Dermis microvascular lymphatic vessel endothelial cell (primary cell): ENCODE measurements at places on chromosomes 16 and 17. TPM values are rescaled to one million over a fixed set of nuclear protein-coding genes. Genes with fewer than 3 reads are reported as not detected.

Gene TRIM72
- total RNA-seq, result not detected in 2 replicates

Gene PTX4
- total RNA-seq, result under 0.01 and 0.13 TPM in 2 replicates

Gene CSF3
- 0.13 and 0.90 TPM in 2 replicates for total RNA-seq

Gene SCGB1C2
- not detected in 2 replicates for total RNA-seq

Gene HSF4
- total RNA-seq, result 0.77 and 1.1 TPM in 2 replicates

Gene CCL13
- not detected in 2 replicates for total RNA-seq

Gene LIG3
- 14.4 and 24.3 TPM in 2 replicates for total RNA-seq

Gene CHST4
- total RNA-seq, result not detected in 2 replicates

Gene TAC4
- not detected in 2 replicates for total RNA-seq

Gene PDILT
- not detected in 2 replicates for total RNA-seq

Gene PMP22
- 30.8 and 40.2 TPM in 2 replicates for total RNA-seq

Gene HASPIN
- total RNA-seq, result 3.5 and 5.5 TPM in 2 replicates

Gene TMC6
- total RNA-seq, result 23.1 and 35.7 TPM in 2 replicates

Gene HS3ST2
- total RNA-seq, result 0.13 TPM in 1 of 2 replicates, not detected in the other

Gene CORO6
- 0.64 and 1.3 TPM in 2 replicates for total RNA-seq

Gene PLA2G15
- total RNA-seq, result 17.7 and 35.3 TPM in 2 replicates

Gene PLA2G10
- not detected in 2 replicates for total RNA-seq

Gene KRT36
- 0.38 TPM in 1 of 2 replicates, not detected in the other for total RNA-seq

Gene ADCY9
- 6.7 and 10.5 TPM in 2 replicates for total RNA-seq

Gene TMEM235
- total RNA-seq, result under 0.01 and 0.51 TPM in 2 replicates

Gene ARL16
- total RNA-seq, result 25.4 and 28.2 TPM in 2 replicates

Gene GLIS2
- total RNA-seq, result 0.38 and 0.39 TPM in 2 replicates

Gene NUPR1
- total RNA-seq, result 1.4 and 9.0 TPM in 2 replicates

Gene TBC1D3
- total RNA-seq, result not detected in 2 replicates

Gene MMP25
- under 0.01 and 0.13 TPM in 2 replicates for total RNA-seq

Gene NLRP1
- total RNA-seq, result 5.4 and 5.8 TPM in 2 replicates

Gene NACA2
- total RNA-seq, result not detected in 2 replicates

Gene MINK1
- total RNA-seq, result 20.5 and 32.9 TPM in 2 replicates
